ENCODE measurements at places on chromosomes 1 and 21. TPM values are rescaled to one million over a fixed set of nuclear protein-coding genes. Genes with fewer than 3 reads are reported as not detected.

GRCh38 chr1:174858301-174858700 is 141.4 kb upstream of the CACYBP start:
- no peak overlapping the region for H3K27ac ChIP-seq
- no peaks in the 10 kb centered on the region for H3K36me3 ChIP-seq
- H3K4me1 ChIP-seq, result no peaks in the 10 kb centered on the region

DNA sequence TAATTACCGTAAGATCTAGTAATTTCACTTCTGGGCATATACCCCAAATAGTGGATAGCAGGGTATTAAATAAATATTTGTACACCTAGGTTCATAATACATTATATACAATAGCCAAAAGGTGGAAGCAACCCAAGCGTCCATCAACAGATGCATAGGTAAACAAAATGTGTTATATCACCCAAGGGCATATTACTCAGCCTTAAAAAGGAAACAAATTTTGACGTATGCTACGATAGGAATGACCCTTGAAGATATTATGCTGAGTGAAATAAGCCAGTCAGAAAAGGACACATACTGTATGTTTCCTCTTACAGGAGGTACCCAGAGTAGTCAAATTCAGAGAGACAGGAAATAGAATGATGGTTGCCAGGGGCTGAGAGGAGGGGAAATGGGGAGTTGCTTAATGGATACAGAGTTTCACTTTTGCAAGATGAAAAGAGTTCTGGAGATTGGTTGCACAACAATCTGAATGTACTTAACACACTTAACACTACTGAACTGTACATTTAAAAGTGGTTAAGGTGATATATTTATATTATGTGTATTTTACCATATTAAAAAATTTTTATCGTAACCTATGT is 36.6 kb upstream of the KCTD3 start:
- no peaks in the 10 kb centered on the region for H3K36me3 ChIP-seq
- DNase-seq, result no peak
- no peak overlapping the region for H3K27ac ChIP-seq
- no peak overlapping the region for H3K4me3 ChIP-seq
- no peaks in the 10 kb centered on the region for H3K4me1 ChIP-seq

GRCh38 chr1:42214447-42214871 is 49.9 kb upstream of the GUCA2A start:
- no peaks in the 10 kb centered on the region for H3K27me3 ChIP-seq
- H3K4me3 ChIP-seq, result no peak overlapping the region
- H3K4me1 ChIP-seq, result no peaks in the 10 kb centered on the region
- no peak for DNase-seq
- H3K36me3 ChIP-seq, result peaks cover 13% of the 10 kb centered on the region

DNA sequence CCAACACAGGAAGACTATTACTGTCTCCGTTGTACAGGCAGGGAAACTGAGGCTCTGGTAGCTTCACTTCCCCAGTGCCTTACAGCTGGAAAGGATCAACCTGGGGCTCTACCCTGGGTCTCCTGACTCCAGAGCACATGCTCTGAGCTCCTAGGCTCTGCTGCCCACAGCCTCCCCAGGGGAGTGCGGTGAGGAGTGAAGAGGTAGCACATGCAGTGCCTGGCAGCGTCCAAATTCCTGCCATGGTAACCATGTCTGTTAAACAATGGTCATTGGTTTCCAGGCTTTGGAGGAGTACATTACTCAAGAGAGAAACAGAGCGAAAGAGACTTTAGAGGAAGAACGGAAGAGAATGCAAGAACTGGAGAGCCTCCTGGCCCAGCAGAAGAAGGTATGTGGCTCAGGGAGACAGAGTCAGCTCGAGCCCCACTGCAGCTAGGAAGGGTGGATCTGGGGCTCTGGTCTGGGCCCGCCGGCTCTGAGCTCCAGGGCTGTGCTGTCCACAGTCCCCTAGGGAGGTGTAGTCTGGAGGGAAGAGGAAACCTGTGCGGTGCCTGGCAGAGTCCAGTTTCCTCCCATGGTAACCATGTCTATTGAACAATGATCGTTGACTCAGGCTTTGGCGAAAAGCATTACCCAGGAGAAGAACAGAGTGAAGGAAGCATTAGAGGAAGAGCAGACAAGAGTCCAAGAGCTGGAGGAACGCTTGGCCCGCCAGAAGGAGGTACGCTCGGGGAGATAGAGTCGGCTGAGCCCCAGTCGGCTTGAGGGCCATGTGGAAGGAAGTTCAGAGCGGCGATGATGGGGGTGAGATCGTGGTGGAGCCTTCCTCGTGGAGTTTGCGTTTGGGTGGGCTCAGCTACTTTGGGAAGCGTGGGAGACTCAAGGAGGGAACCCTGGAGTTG is 64.6 kb upstream of the EFHD2 start:
- no peak overlapping the region for H3K4me3 ChIP-seq
- H3K36me3 ChIP-seq, result no peaks in the 10 kb centered on the region
- no peaks in the 10 kb centered on the region for H3K27me3 ChIP-seq
- peaks cover 22% of the 10 kb centered on the region for H3K4me1 ChIP-seq
- peak overlapping the region; percentile 64 for H3K27ac ChIP-seq

GRCh38 chr1:53575141-53575954 is 116.1 kb downstream of the DMRTB1 start:
- H3K27me3 ChIP-seq, result peaks cover 67% of the 10 kb centered on the region
- H3K4me3 ChIP-seq, result no peak overlapping the region
- DNase-seq, result no peak
- H3K36me3 ChIP-seq, result no peaks in the 10 kb centered on the region

DNA sequence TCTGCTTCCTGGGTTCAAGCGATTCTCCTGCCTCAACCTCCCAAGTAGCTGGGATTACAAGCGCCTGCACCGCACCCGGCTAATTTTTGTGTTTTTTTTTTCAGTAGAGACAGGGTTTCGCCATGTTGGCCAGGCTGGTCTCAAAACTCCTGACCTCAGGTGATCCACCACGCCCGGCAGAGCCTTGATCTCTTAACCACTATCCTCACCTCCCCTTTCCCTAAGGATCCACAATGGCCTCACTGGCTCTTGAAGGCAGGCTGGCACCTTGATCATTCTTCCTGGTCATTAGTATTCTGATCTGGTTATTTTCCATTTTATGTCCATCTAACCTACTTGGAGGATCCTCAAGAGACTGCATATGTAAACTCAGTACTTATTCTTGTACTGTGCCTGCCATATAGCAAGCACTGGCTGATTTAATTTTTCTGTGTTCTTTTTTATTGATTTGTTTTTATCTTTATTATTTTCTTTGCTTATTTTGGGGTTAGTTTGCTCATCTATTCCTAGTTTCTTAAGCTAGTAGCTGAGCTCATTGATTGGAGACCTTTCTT is 6.3 kb downstream of the RCC1 start:
- H3K36me3 ChIP-seq, result peaks cover 59% of the 10 kb centered on the region
- 0 out of 2 replicates have a peak overlapping the region, but pooled peaks have one; percentile 6 for H3K4me3 ChIP-seq

DNA sequence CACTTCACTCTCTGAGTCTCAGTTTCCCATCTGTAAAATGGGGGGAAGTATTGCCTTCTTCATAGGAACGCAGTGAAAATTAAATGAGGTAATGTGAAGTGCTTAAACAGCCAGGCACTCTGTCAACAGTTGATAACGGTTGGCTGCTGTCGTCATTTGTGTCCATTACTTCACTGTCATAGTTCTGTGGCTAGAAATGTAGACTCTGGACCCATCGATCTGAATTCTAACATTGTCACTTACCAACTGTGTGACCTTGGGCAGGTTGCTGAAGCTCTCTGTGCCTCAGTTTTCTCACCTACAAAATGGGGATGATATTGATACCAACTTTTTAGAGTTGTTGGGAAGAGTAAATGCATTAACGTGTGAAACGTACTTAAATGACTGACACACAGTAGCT is 152.6 kb downstream of the PTPRU start:
- peak; percentile 12 for DNase-seq
- H3K4me3 ChIP-seq, result no peak overlapping the region
- no peaks in the 10 kb centered on the region for H3K27me3 ChIP-seq
- no peak overlapping the region for H3K27ac ChIP-seq
- H3K36me3 ChIP-seq, result no peaks in the 10 kb centered on the region
- H3K4me1 ChIP-seq, result peaks cover 2% of the 10 kb centered on the region

GRCh38 chr1:25103164-25103795 is 129.0 kb downstream of the SYF2 start:
- H3K27ac ChIP-seq, result no peak overlapping the region
- H3K4me1 ChIP-seq, result peaks cover 5% of the 10 kb centered on the region
- no peak for DNase-seq
- H3K36me3 ChIP-seq, result no peaks in the 10 kb centered on the region

DNA sequence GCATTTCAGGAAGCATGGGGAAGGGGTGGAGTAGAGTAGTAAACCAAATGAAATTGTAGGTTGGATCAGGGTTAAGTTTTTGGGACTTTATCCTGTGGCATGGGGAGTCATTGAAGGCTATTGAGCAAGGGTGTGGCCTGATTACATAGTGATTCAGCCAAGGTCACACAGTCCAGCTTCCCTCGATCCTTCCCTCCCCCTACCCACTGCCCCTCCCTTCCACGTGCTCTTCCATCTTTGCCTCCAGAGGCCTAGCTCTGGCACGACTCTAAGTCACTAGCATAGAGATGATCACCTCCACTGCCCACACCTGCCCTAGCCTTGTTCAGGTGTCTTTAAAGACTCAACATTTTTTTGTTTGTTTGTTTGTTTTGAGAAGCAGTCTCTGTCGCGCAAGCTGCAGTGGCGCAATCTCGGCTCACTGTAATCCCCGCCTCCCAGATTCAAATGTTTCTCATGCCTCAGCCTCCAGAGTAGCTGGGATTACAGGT is 37.2 kb upstream of the SLC9A1 start:
- H3K4me3 ChIP-seq, result no peak overlapping the region
- DNase-seq, result no peak
- H3K36me3 ChIP-seq, result no peaks in the 10 kb centered on the region
- peaks cover 22% of the 10 kb centered on the region for H3K4me1 ChIP-seq
- H3K27me3 ChIP-seq, result no peaks in the 10 kb centered on the region

DNA sequence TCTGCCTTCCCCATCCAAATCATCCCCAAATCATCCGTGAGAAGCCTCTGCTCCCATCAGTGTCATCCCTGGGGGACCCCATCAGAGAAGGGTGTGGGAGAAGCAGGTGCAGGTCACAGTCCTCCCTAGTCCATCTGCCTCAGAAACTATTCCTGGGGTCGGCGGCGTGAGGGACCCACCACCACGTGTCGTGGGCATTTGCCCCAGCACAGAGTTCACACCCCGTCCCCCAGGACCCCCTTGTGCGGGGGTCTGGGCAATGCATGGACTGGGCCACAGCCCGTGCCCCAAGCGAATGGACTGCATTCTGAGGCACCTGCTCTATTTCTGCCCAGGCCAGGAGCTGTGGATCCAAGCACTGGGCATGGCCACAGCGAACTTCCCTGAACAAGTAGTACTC is 38.4 kb downstream of the ATF3 start:
- H3K27me3 ChIP-seq, result peaks cover 19% of the 10 kb centered on the region
- H3K4me3 ChIP-seq, result no peak overlapping the region
- H3K4me1 ChIP-seq, result no peaks in the 10 kb centered on the region
- H3K27ac ChIP-seq, result no peak overlapping the region
- DNase-seq, result no peak

DNA sequence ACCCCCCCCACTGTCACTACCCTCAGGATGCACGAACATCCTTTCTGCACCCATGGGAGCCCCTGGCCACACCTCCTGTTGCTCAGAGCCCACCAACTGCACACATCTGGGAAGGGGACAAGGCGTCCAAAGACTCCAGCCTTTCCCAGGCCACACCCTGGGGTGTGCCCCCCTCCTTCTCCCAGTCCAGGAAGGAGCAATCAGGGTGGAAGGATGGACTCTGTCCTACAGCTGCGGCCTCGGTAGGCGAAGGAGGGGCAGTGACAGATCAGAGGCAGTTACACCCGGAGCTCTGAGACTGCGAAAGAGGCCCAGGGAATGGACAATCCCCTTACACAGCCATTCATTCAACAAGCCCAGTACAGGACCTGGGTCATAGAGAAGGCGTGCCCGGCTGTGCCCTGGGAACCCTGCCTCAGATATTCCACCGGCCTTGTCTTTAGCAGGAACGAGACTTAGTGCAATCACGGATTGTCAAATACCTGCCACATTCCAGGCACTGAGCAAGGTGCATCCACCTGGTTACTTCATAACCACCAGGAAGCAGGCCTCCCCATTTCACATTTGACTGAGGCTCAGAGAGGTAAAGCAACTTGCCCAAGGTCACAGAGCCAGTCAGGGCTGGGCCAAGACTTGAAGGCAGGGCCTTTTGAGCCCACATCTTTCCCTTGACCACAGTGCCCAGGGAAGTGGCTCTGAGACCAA is 9.4 kb downstream of the HSPG2 start:
- H3K27me3 ChIP-seq, result no peaks in the 10 kb centered on the region
- no peak overlapping the region for H3K4me3 ChIP-seq
- peak; percentile 25 for DNase-seq
- peaks cover 61% of the 10 kb centered on the region for H3K4me1 ChIP-seq

DNA sequence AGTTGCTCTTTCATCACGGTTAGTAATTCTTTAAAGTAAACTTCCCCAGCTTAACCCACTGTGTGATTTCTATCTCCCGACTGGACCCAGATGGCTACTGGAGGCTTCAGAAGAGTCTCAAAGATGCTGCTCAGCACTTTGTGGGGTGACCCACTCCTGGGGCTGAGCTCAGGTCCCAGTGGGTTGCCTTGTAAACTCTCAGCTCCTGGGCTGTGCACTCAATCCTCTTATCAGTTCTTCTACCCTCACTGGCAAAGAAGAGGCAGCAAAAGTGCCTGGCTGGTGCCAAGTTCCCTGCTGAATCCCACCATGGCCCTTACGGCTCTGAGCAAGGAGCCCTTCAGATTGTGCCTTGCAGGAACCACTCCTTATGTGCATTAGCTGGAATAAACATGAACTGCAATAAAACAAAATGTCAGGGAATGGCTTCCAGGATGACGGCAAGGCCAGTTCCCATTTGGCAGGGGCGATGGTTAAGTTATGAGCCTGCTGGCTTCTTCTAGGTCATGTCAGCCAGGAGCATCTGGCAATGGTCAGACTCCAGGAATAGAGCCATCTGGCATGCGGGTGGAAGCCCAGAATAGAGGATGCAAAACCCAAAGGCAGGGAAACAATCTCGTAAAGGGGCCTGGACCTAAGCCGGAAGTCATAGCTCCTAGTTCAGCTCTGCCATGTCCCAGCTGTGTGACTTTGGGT is 6.8 kb downstream of the MYOC start:
- no peaks in the 10 kb centered on the region for H3K4me1 ChIP-seq
- H3K27me3 ChIP-seq, result peaks cover 23% of the 10 kb centered on the region
- DNase-seq, result no peak
- no peak overlapping the region for H3K4me3 ChIP-seq
- H3K36me3 ChIP-seq, result no peaks in the 10 kb centered on the region

GRCh38 chr1:161196521-161197451 is 2.1 kb downstream of the ADAMTS4 start:
- H3K27me3 ChIP-seq, result no peaks in the 10 kb centered on the region
- H3K4me3 ChIP-seq, result no peak overlapping the region
- H3K4me1 ChIP-seq, result peaks cover 59% of the 10 kb centered on the region

DNA sequence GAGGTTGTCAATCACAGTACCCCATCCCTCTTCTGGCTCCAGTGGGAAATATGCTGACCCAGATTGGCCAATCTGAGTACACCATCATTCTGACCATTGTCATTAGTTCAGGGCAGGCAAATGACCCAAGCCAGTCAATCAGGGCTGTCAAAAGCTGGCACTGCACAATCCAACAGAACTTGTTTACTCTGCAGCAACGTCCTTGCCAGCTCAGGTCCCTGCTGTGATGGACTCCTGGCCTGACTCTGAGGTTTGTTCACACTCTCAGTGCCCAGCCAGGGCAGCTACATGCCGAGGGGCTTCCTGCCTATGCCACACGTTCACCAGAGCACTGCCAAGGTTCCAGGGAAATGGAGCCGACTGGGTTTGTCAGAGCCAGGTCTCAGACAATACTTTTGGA is 14.7 kb upstream of the OVAAL start:
- H3K27ac ChIP-seq, result no peak overlapping the region
- no peaks in the 10 kb centered on the region for H3K4me1 ChIP-seq
- H3K4me3 ChIP-seq, result no peak overlapping the region
- no peaks in the 10 kb centered on the region for H3K36me3 ChIP-seq
- H3K27me3 ChIP-seq, result no peaks in the 10 kb centered on the region

Gene ATXN7L2
- total RNA-seq, result 10.0 TPM

Gene OTUD7B
- 18.8 TPM for total RNA-seq

Gene NT5C1A
- total RNA-seq, result not detected

Gene C1QTNF12
- 3.7 TPM for total RNA-seq

Gene FAM163A
- not detected for total RNA-seq

Gene SERPINC1
- 0.62 TPM for total RNA-seq

Gene PGLYRP3
- not detected for total RNA-seq
